ENCODE measurements at places on chromosomes 13 and 19.
A peak's percentile ranks its signal among the peaks of the same experiment; 100 is the strongest.

DNA sequence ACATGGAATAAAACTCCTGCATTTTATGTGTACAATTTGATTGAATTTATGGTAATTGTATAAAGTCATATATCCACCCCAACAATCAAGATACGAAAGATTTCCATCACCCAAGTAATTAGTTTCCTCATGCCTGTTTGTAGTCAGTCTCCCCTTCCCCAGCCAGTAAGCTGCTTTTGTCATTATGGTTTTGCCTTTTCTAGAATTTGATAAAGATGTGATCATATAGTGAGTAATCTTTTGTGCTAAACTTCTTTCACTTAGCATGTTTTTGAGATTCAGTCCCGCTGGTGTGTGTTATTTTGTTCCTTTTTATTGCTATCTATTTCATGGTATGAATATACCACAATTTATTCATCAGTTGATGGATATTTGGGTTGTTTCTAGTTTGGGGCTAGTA is 16.0 kb downstream of the ITM2B start:
- no peak for DNase-seq

- DNase-seq, result no peak
Measured at GRCh38 chr19:33428627-33429125, 55.2 kb downstream of the CEBPG start.

- DNase-seq, result no peak
Measured at GRCh38 chr19:1000591-1001537, 645 bp downstream of the GRIN3B start.

- DNase-seq, result no peak
Measured at GRCh38 chr19:54316746-54317107, 3.8 kb upstream of the LILRA5 start.

DNA sequence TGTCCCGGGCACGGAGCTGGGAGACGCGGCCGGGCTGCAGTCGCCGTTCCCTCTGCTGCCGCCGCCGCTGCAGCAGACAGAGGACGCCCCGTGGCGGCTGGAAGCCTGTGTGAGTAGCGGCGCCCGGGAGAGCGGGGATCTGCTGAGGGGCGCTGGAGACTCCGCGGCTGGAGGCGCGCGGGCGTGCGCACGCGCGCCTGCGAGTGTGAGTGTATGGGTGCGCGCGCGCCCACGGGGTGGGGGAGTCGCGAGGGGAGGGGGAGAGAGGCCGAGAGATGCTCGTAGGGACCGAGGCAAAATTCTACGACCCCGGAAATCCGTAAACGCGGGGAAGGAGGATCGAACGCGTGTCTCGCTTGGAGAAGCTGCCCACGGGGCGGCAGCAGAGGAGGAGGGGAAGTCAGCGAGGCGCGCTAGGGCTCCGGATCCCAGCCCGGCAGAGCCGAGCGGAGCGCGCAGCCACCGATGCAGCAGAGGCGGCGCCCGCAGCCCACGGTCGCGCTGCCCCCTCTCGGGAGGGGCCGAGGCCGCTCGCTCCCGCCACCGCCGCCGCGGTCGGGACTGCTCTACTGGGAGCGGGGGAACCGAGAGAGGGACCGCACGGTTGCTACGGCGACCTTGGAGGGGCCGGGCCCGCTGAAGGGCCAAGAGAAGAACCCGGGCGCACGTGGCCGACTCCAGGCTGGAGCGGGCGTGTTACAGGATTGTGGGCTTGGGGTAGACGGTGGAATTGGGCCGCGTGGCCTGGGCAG is at the start of gene ENOX1:
TSS of gene ENOX1 (minus strand) at position 207 of the 752 bp plus-strand sequence.
- no peak for DNase-seq

GRCh38 chr19:1457031-1457739 is 7.3 kb downstream of the APC2 start:
- no peak for DNase-seq

GRCh38 chr19:55080968-55081769 is 5.5 kb downstream of the EPS8L1 start:
- peak; percentile 67 for DNase-seq

GRCh38 chr19:29687244-29687896 is 22.1 kb downstream of the PLEKHF1 start:
- DNase-seq, result no peak

DNA sequence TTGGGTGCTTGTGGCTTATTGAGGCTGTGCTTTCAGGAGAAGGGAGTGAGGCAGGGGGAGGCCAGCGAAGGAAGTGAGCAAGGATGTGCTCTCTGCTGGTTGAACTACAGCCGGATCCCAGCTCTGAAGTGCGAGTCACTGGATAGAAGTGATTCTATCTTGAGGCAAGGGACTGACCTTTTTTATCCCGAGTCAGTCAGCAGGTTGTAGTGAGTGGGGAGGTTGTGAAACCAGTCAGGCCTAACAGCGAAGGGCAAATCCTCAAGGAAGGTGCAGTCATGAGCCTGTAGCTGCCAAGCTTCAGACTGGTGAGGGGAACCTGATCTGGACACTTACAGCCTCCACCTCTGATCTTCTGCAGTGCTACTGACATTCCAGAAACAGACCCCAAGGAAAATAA is 18.6 kb downstream of the SCEL start:
- no peak for DNase-seq

GRCh38 chr19:6007866-6008265 is 29.9 kb upstream of the RANBP3 start:
- DNase-seq, result no peak

- no peak for DNase-seq
Measured at GRCh38 chr13:114106991-114107685, 25.3 kb downstream of the RASA3 start.

- no peak for DNase-seq
Measured at GRCh38 chr13:90070837-90071525, 1276.5 kb upstream of the MIR17HG start.

DNA sequence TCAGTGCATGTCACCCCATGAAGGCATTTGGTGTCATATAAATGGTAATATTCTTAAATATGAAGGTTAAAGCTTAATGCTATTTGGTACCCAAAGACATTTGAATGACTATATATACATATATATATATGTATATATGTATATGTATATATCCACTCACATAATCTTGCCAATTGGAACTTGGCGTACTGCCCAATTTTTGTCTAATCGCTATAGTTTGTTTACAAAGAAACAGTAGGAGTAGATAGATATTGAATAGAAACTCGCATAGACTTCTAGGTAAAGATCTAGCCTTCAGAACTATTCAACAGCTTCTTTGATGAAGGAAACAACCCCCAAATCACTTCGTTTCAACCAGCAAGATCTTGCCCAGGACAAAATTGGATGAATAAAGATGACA is 24.1 kb downstream of the KLF5 start:
- DNase-seq, result no peak

- no peak for DNase-seq
Measured at GRCh38 chr19:10670182-10670581, 16.0 kb downstream of the ILF3 start.

DNA sequence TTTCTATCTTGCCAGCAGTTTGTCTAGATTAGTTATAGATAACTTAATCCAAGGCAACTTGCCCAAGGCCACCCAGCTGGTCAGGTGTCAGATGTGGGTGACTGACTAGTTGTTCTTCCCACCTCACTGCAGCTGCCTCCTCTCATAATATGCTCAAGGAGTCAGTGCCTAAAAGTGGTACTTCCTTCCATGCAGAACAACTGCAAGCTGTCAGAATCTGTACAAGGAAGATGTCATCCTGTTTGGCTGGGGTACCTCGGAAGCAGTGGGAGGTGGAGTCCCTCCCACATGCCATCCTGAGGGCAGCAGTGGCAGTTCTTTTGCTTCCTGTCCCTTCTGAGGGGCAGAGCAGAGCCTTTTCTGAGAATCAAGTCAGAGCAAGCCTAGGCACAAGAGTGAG is 193.2 kb upstream of the RFC3 start:
- DNase-seq, result no peak

DNA sequence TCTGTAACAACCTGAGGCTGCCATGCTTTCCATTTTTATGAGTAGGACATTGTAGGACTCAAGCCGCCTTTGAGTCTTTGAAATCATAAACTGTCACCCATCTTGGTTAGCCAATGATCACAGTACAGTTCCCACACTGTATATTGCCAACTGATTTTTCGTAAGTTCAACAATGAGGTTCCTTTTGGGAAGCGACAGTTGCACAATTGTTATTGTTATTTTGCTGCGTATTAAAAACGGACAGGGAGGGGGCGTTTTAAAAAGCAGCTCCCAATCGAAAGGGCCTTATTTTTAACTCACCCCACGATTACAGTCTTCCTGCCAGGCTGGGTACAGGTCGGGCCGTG is 601 bp downstream of the SLC46A3 start:
- no peak for DNase-seq

- no peak for DNase-seq
Measured at GRCh38 chr19:29105629-29106292, 107.2 kb downstream of the UQCRFS1 start.

- DNase-seq, result peak; percentile 54
Measured at GRCh38 chr19:46714444-46715106, 2.3 kb downstream of the PRKD2 start.

DNA sequence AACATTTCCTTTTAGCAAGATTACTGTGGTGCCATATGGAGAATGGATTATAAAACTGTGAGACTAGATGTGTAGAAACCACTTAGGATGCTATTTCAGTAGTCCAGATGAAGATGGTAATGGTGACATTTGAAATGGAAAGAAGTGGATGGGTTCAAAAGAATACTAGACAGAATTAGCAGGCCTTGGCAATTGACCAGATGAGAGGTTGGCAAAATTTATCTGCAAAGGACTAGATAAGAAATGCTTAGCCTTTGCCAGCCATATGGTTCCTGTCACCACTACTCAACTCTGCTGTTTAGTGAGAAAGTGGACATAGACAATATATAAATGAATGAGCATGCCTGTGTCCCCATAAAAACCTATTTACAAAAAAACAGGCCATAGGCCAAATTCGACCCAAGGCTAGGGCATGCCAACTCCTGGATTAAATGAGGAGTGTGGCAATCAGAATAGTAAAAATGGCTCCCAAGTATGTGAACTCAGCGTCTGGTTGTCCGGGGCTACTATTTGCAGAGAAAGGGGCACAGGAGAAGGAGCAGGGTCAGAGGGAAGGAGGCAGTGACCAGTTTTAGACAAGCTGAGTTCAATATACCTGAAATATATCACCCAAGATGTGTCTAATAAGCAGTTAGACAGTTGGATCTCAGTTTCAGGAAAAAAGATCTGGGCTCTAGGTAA is 98.4 kb downstream of the ENOX1 start:
- DNase-seq, result no peak

- no peak for DNase-seq
Measured at GRCh38 chr13:76830805-76831204, 55.4 kb downstream of the KCTD12 start.

- DNase-seq, result no peak
Measured at GRCh38 chr19:16715611-16716010, 4.0 kb upstream of the NWD1 start.

GRCh38 chr19:35301961-35302360 is 10.0 kb downstream of the MAG start:
- no peak for DNase-seq

GRCh38 chr13:49190901-49191300 is 29.2 kb upstream of the MLNR start:
- DNase-seq, result no peak

DNA sequence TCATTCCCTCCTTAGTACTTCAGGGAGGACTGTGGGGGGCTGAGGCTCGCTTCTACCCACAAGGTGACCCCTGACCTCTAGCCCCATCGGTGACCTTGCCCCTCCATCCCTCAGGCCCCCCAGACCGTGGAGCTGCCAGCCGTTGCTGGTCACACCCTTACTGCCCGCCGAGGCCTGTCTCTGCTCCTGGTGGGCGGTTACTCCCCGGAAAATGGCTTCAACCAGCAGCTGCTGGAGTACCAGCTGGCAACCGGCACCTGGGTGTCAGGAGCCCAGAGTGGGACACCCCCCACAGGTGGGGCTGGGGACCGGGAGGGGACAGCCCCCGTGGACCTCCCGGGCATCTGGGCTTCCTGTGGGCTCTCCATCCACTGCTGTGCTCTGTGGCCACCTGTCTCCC is 31.9 kb downstream of the MEGF8 start:
- no peak for DNase-seq

DNA sequence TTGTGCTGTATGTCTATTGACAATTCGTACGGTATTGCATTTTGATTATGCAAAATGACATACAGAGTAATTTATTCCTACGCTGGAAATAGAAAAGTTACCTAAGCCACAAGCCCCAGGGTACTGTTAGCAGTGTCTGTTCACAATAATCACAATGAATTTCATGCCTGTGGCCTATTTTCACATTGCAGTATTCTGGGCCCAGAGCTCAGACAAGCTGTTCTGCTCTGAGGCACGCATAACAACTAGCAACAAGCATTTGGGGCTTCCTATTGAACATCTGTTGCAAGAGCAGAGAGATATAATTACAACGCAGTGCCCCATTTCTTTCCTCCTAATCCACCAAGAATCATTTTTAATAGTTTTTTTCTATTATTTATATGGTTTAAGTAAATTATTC is 158.9 kb upstream of the SGCG start:
- no peak for DNase-seq

DNA sequence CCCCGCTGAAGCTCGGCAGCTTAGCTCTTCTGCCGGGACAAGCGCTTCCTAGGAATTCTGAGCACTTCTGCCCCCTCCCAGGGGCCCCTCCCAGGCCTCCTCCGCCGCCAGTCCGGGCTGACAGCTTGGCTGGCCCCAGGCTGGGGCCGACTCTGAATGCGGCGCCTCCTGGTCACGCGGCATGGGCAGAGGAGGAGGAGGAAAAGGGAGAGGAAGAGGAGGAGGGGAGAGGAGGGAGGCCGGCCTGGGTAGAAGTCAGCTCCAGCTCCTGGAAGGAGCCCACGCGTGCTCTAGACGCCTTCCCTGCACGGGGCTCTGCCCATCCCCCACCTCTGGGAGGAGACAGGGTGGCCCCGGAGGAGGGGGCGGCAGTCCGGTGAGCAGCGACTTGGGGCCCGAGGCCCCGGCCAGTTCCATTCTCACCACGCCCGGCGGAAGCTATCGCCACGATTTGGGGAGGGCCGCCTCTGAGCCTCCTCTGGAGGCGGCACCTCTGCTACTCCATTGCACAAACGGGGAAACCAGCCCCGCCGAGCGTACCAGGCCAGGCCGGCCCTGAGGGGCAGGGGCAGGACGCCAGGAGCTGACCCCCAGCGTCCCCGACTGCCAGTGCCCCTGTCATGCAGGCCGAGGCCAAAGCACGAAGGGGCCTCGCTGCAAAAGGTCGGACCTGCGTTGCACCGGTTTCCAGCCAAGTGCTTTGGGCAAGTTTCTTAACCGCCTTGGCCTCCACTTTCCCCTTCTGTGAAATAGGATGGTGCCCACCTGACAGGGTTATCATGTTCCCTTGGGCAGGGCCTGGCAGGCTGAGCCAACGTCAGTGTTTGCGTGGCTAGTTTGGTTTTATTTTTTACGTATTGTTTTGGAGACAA is 31.6 kb downstream of the CCNE1 start:
- DNase-seq, result no peak

GRCh38 chr13:88217883-88218282 is 546.7 kb downstream of the SLITRK5 start:
- no peak for DNase-seq

- DNase-seq, result peak; percentile 88
Measured at GRCh38 chr19:20661150-20661819, at the start of gene ZNF626. ZNF626 (minus strand) TSS chr19:20661571; CDS start chr19:20661446, 125 bp downstream.
